ENCODE measurements at places on chromosomes 4 and X.

GRCh38 chrX:8607326-8607725 is 124.6 kb downstream of the ANOS1 start:
- no peak for DNase-seq

DNA sequence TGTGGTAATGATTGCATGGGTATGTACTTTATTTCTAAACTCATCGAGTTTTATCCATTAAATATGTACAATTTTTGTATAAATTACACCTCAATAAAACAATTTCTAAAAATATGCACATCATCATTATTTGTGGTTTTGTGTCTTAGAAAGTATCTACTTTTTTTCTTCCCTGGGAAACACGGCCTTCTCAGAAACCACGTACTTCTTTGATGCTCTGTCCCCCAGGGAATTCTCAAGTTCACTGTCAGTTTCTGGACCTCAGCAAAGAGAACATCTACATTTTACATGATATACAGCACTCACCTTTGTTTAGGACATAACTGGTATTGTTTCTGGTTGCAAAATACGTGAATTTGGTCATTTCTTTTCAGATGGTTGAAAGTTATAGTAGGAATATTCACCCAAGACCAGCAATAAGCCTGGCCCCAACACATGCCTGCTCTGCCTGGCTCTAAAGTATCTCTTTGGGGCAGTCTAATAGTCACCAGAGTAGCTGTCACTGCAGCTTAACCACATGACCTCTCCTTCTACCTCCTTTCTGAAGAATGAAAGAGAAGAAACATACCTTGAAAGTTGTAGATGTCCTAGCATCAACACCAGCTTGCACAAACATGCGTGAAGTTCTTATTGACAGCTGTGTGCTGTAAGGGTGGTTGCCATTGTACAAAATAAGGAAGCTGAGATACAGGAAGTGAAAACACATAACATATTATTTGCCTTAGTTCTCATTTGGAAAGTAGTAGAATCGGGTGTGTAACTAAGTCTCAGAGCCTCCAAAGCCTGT is 48.4 kb upstream of the SPANXN4 start:
- no peak for DNase-seq

GRCh38 chrX:16112428-16112827 is 10.9 kb upstream of the GRPR start:
- DNase-seq, result no peak

DNA sequence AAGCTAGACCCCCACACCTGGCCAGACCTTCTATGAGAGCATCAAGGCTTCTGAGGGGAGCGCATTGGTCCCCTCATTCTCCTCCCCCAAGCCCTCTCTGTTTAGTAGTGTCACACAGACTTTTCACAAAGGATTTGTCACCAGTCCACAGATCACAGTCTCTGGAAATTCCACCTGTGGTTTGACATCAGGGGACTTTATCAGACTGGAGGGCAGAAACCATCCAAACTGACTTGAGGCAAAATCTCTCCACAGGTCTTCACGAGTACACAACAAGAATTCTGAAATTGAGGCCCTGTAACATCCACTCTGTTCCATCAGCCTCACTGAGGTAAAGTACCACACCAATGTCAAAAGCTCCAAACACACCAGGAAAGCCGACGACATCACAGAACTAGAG is 112.5 kb downstream of the SH3KBP1 start:
- DNase-seq, result no peak

DNA sequence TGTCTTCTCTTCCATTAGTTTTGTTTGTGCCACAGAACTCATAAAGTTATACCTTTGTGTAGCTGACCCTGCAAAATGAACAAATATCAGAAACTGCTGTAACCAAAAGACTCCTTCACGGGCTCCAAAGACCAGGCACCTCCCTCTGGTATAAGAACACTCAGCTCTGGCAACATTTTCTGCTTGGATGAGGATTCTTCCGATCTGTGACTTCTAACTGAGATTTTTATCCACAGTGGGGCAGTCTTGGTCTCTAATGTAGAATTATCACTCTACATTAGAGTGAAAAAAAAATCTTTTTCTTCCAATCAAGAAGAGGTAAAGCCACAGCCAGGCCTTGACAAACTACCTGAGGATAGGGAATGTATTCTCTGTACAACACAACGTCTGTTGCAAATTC is 38.5 kb upstream of the PRSS48 start:
- DNase-seq, result no peak

GRCh38 chrX:122583551-122583950 is 600.5 kb upstream of the GRIA3 start:
- DNase-seq, result no peak

- DNase-seq, result no peak
Measured at GRCh38 chr4:71065991-71066510, 72.6 kb downstream of the DCK start.

- no peak for DNase-seq
Measured at GRCh38 chr4:42123071-42123644, 29.3 kb downstream of the BEND4 start.

DNA sequence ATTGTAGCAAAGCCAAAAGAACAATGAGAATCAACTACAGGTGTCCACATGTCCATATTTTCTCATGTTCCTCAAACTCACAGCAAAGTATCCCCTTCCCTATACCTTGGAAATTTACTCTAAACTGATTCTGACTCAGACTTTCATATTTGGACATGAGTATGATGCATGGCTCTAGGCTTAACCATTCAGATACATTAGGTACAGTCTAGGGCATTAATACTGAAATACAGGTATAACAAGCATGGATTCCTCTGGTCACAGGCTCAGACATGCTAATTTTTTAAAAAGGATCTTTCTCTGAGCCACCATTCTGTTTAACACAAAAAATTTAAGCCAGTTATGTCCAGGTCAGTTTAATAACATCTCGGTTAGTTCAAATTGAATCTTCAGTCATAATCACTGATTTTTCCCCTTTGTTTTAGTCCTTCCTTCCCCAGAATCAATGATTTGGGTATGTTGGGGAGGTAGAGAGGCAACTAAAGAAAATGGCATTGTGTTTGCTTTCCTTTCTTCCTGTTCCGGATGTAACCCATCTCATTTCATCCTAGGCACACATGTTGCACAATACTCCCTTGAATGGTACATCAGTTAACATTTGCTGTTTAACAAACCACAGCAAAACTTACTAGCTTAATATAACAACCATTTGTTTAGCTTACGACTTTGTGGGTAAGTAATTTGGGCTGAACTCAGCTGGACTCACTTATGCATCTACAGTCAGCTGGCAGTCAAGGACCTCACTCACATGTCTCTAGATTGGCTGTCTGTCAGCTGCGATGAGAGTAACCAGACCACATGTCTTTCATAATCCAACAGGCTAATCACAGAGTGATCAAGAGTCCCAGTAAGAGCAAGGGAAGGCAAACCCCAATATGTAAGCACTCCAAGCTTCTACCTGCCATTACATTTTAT is 75.3 kb upstream of the GRIA3 start:
- no peak for DNase-seq

- no peak for DNase-seq
Measured at GRCh38 chr4:121684561-121684960, 12.2 kb downstream of the ANXA5 start.

- no peak for DNase-seq
Measured at GRCh38 chr4:159293811-159294515, 191.1 kb downstream of the RAPGEF2 start.

- DNase-seq, result no peak
Measured at GRCh38 chr4:8380511-8381415, 59.8 kb downstream of the ACOX3 start.

GRCh38 chr4:153242839-153243324 is 38.6 kb downstream of the TRIM2 start:
- DNase-seq, result no peak

- DNase-seq, result peak; percentile 61
Measured at GRCh38 chrX:71107762-71108360, 1.3 kb upstream of the CXorf65 start.

DNA sequence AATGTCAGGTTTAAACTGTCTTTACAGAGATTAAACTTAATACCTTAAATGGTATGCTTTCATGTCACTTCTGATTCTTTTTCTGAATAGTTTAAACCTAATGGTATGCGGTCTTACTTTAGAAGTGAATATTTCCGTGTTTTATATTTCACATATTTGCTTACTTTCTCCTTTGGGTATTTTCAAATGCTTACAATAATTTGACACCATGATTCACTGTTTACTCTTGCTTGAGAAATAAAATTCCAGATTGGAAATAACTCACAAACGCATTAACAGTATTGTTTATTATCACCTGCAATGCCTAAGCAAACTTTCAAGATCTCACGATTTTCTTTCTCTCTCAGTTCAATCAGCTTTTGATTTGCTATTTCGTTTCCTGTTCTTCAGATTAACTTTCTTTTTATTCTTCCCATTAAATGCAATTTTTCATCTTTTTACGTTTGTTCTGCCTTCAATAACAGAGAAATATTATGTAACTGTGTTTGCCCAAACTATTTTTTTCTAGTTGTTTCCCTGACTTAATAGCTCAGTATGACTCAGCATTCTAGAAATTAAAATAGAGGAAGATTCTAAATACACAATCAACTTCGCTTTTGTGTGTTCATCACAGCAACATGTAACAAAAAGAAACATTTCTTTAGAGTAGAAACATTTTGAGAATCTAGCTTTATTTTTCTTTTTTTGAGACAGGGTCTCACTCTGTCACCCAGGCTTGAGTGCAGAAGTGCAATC is 955.5 kb upstream of the PRKX start:
- no peak for DNase-seq

DNA sequence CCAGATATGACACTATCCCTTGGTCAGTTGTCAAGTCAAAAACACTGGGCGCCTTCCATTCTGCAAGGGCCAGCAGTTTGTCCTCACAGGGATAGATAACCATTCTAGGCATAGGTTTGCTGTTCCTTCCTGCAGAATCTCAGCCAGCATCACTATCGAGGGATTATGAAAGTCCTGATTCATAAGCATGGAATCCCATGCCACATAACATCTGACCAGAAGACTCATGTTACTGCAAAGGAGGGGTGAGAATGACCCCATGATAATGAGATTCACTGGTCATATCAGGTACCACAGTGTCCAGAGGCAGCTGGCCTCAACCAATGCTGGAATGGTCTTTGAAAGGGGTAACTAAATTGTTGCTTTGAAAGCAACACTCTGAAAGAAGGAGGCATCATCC is 84.7 kb downstream of the OTC start:
- no peak for DNase-seq

DNA sequence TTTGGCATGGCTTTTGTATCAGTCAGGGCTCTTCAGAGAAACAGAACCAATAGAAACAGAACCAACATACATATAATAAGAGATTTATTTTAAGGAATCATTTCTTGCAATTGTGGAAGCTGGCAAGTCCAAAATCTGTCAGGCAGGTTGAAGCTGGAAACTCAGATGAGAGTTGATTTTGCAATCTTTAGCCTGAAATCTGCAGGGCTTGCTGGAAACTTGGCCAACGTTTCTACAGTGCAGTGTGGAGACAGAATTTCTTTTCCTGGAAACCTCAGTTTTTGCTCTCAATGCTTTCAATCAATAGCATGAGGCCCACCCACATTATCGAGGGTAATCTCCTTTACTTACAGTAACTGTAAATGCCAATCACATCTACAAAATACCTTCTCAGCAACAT is 45.4 kb downstream of the COMMD8 start:
- DNase-seq, result no peak

- no peak for DNase-seq
Measured at GRCh38 chr4:11098461-11098860, 330.2 kb downstream of the HS3ST1 start.

GRCh38 chr4:109327641-109328040 is 25.2 kb upstream of the COL25A1 start:
- no peak for DNase-seq

DNA sequence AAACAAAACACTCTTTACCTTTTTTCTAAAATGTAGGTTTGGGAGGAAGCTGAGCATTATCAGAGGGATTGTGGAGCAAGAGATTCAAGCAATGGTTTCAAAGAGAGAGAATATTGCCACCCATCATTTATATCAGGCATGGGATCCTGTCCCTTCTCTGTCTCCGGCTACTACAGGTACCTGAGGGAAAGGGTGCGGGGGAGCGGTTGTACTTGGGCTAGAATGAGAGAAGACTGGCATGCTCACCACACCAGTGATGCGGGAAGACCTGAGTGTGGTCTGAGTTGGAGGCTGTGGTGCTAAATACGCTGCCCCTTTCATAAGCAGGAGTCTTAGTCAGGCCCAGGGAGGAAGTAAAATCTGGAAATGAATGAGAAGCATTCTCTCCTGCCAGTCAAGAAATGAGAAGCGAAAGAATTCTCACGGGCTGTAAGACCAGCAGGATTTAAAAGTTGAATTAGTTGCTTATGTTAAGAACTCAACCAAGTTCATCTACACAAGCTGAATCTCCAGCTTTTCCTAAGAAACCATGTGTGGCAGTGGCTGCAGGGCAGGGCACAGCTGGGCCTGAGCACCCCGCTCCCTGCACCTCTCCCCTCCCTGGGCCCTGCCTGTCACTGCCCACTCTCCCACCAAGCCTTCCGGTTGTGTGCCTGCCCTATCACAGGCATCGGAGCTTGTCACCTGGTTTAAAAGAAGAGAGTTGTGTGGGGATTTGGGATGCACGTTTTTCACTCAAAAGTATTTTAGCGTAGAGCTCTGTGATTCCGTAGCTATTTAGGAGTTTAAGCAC is 24.8 kb upstream of the MSANTD1 start:
- no peak for DNase-seq

DNA sequence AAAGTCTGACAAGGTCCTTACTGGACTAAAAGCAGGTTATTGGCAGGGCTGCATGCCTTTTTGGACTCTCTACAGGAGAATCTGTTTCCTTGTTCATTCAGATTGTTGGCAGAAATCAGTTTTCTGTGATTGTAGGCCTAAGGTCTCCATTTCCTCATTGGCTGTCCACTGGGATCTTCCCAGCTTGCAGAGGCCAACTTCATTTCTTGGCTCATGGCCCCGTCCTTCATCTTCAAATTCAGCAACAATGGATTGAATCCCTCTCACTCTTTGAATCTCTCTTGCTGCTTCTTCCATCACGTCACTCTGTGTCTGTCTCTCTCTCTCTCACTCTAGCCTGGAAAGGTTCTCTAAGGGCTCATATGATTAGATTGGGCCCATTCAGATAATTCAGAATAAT is 14.9 kb upstream of the GLUD2 start:
- no peak for DNase-seq

- no peak for DNase-seq
Measured at GRCh38 chrX:48592971-48593370, 4.3 kb upstream of the WDR13 start.

DNA sequence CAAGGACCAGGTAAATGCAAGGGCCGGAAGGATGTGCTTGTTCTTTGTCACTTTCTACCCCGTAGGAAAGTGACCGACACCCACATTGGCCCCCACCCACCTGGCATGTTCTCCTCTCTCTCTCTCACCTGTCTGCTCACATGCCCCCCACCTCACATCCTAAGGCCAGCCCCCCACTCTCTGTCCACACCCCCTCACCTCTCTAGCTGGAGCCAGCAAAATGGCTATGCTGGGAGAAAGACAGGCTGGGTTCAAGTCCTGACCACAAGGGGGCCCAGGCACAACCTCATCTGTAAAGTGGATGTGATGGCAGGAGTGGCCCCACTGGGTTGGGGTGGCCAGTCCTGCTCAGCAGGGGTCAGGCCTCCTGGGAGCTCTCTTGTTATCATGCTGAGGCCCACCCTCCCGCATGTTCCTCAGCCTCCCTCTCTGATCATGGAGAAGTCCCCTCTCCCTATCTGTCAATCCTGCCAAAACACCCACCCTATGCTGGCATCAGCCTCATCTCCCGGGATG is 1.7 kb upstream of the PPP2R2C start:
- DNase-seq, result peak; percentile 33

GRCh38 chrX:4710618-4711433 is 997.4 kb upstream of the PRKX start:
- DNase-seq, result no peak

- no peak for DNase-seq
Measured at GRCh38 chrX:109360301-109360700, 121.6 kb downstream of the GUCY2F start.
